GM19239 (cell line): ENCODE measurements at places on chromosomes 16 and 17.

- no peak for DNase-seq
These were observed 3.3 kb upstream of the MRM1 start for GRCh38 chr17:36597866-36598777.

DNA sequence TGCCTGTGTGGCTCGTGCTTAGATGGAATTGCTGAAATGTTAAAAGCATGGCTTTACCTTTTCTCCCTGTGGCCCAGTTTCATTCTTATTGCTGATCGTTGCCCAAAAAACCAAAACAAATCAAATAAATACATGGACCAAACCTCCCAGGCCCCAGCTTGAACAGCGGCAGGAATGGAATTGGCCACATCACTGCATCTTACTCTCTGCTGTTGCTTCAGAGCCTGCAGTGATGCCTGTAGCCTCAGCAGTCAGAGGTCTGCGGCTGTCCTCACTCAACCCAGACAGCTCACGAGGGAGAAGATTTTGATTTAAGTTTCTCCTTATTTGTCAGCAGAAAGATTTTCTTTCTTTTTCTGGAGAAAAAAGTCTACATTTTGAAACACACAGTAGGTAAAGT, 91.5 kb downstream of the NPIPB11 start:
- no peak for DNase-seq

DNA sequence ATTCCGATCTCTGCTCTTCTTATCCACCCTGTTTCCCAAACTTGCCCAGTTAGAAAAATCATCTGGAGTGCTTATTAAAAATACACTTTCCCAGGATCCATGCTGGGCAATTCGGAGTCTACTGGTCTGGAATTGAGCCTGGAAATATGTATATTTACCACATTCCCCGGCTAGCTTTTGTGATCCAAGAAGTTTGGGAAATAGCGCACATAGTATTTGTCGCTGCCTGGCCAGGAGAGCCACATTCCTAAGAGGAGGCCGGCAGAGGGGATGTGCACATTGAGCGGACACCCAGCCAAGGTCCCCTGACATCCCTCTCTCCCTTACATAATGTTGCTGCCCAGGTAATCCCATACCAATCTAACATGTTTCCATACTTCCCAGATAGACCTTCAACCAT, 62.1 kb upstream of the TMEM97 start:
- no peak for DNase-seq

- no peak for DNase-seq
These were observed 66.0 kb downstream of the SMPD3 start for GRCh38 chr16:68382296-68382718.

DNA sequence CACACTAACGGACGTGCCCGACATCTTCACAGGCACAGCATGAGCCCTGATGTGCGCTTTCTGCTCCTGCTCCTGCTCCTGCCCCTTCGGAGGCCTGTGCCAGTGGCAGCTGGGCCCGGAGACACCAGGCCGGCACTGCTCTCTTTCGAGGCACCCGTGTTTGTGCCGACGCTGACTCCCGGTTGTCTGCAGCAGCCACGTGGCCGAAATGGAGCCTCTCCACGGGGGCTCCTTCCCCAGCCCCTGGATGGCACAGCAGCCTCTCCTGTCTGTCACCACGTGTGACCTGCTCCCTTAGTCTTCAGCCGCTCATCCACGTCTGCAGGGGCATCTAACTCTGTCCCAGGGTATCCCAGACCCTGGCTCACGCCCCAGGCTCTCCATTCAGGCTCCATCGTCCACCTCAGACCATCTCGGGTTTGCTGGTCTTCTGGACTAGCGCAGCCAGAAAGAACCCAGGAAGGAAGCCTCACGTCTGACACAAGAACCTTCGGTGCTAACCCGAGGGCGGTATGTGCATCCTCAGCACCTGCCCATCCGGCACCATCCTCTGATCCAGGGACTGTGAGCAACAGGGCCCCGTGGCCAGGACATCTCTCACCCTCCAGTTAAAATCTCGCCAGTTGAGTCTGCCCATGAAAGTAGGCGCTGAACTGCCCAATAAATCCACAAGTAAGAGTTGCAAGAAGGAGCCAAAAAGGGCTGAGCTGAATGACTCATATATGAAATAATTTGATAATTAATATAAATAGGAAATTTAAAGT, 4.2 kb upstream of the RPH3AL start:
- no peak for DNase-seq

GRCh38 chr17:1110862-1111598, 68.8 kb downstream of the ABR start:
- no peak for DNase-seq

GRCh38 chr16:88886845-88887521, 20.5 kb upstream of the PABPN1L start:
- no peak for DNase-seq

DNA sequence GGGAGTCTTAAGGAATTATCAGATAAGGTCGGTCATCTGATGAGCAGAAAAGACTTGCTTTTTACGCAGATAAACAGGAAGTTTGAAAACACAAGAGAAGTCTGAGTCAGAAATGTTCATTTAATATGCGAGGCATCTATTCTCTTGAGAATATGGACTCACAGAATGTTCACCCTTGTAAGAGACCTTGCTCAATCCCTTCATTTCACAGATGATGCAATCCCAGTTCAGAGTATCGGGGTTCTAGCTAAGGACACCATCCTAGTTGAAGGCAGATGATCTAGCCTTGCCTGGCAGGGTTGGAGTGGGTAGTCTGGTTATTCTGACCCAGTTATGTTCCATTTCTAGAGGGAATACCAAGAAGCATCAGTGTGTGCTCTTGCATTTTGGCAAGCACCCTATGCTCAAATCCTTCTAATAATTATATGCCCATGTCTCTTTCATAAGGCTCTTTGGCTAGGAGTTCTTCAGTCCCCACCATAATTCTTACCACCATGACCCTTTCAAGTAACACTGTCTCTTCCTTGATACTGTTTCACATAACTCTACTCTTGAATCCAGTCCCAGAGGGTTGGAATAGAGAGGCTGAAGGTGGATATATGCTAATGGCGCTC, 42.5 kb downstream of the YPEL2 start:
- DNase-seq = no peak

DNA sequence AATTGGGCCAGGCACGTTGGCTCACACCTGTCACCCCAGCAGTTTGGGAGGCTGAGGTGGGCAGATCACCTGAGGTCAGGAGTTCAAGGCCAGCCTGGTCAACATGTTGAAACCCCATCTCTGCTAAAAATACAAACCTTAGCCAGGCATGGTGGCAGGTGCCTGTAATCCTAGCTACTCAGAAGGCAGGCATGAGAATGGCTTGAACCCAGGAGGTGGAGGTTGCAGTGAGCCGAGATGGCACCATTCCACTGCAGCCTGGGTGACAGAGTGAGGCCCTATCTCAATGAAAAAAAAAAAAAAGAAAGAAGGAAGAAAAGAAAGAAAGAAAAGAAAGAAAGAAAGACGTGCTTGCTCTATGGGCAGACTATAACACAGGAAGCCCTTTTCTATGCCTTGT, 84.4 kb downstream of the FOXL1 start:
- no peak for DNase-seq
